Upper lobe of right lung (tissue), 1 donor: ENCODE measurements at places on chromosomes 5 and 9. TPM values are rescaled to one million over a fixed set of nuclear protein-coding genes. Genes with fewer than 3 reads are reported as not detected.

Gene ACTBL2
- total RNA-seq = not detected

DNA sequence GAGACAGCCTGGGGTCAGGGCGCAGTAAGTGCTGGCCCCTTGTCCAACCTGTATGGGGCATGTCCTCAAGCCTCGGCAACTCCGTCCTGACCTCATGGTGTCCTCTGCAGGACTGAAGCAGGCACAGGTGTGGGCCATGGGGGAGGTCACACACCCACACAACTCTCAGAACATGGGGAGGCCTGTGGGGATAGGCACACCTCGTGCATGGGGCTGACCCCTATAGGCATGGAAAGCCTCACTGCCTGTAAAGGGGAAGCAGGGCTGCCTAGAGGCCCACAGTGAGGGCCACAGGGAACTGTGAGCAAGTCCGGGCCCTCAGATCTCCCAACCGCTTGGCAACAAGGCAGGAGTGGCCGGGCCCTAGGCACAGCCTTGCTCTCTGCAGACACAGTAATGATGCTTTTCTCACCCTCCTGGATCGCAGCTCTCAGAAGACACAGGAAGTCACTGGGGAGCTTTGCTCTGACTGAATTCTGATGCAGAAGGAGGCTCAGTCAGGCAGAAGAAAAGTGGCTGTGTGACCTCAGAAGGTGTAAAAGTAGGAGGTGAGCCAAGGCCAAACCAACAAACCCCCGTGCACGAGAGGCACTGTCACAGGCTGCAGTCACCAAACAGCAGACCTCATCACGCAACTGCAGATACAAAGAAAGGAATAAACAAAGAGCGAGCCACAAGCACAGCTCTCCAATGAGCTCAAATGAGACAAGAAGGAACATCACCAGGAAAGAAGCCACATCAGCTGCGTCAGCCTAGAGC is 5.4 kb downstream of the IPPK start:
- peaks cover 7% of the 10 kb centered on the region for H3K4me1 ChIP-seq
- H3K27me3 ChIP-seq = no peaks in the 10 kb centered on the region
- no peak overlapping the region for H3K27ac ChIP-seq
- peaks cover 4% of the 10 kb centered on the region for H3K36me3 ChIP-seq
- no peak overlapping the region for H3K4me3 ChIP-seq

- peaks cover 10% of the 10 kb centered on the region for H3K36me3 ChIP-seq
- no peak overlapping the region for H3K4me3 ChIP-seq
- no peak overlapping the region for H3K27ac ChIP-seq
- no peaks in the 10 kb centered on the region for H3K27me3 ChIP-seq
These were observed 43.4 kb downstream of the HACD4 start for GRCh38 chr9:20988061-20988460.

- H3K4me1 ChIP-seq = no peaks in the 10 kb centered on the region
- H3K27me3 ChIP-seq = no peaks in the 10 kb centered on the region
- DNase-seq = no peak
These were observed 83.9 kb upstream of the SLCO6A1 start for GRCh38 chr5:102582696-102583095.

- H3K4me3 ChIP-seq = no peak overlapping the region
- H3K27ac ChIP-seq = peak overlapping the region; percentile 73
- peaks cover 20% of the 10 kb centered on the region for H3K4me1 ChIP-seq
- peak; percentile 76 for DNase-seq
These were observed 54.3 kb upstream of the ZSWIM6 start for GRCh38 chr5:61277781-61278180.
